ENCODE measurements at places on chromosomes 6 and 20.

DNA sequence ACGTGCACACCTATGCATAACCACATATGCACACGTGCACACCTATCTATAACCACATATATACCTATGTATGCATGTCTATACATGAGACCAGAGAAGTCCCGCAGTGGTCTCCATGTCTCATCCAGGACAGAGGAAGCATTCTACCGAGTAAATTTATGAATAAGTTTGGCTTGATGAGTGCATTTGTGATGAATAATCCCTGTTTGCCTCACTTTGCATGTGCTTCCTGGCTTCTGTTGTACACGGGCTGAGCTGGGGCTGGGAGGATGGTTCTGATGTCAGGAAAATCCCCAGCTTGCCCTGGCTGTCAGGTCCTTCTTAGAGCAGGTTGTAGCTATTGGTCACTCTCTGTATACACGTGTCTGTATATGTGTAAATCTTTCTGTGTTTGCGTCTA lies 157.6 kb upstream of the RPS6KA2 start:
- no peak for DNase-seq

- DNase-seq, result no peak
Measured at GRCh38 chr20:61274326-61274725, 22.3 kb downstream of the CDH4 start.

- DNase-seq, result no peak
Measured at GRCh38 chr6:62894114-62894513, 317.2 kb upstream of the FKBP1C start.

DNA sequence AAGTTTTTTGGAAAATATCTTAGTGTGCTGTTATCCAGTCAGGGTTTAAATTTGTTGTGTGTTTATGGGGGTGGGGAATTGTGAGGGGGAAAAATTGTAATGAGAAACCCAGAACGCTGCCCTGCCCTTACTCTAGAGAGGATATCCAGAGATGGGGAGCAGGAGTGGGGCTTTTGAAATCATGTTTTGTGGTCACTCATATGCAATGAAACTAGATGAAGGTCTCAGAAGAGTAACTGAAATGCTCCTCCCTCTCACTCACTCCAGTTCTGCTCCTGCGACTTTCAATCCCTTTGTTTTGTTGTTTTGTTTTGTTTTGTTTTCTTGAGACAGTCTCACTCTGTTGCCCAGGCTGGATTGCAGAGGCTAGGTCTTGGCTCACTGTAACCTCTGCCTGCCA lies 100.0 kb downstream of the CRYBG1 start:
- no peak for DNase-seq

DNA sequence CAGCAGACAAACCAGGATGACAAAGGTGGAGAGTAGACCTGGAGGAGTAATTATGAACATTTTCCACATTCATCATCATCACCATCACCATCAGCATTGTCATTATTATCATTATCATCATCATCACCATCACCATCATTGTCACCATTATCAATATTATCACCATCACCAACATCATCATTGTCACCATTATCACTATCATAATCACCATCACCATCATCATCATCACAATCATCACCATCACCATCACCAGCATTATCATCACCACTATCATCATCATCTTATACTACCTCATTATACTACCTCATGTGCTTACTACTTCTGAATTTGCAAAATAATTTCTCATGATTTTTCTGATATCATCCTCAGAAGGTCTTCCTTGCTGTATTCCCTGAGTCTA lies 39.3 kb downstream of the FOXA2 start:
- no peak for DNase-seq

- DNase-seq, result no peak
Measured at GRCh38 chr6:159510141-159510540, 182.9 kb downstream of the SOD2 start.

All from CD4-positive, CD25-positive, alpha-beta regulatory T cell (primary cell).